ENCODE measurements at places on chromosomes 11 and 22.

- no peak for DNase-seq
Measured at GRCh38 chr11:6027501-6027900, 3.1 kb downstream of the OR56A1 start.

- DNase-seq, result no peak
Measured at GRCh38 chr11:7609521-7609920, 63.8 kb downstream of the CYB5R2 start.

GRCh38 chr22:36379593-36380361 is 8.0 kb downstream of the MYH9 start:
- no peak for DNase-seq

DNA sequence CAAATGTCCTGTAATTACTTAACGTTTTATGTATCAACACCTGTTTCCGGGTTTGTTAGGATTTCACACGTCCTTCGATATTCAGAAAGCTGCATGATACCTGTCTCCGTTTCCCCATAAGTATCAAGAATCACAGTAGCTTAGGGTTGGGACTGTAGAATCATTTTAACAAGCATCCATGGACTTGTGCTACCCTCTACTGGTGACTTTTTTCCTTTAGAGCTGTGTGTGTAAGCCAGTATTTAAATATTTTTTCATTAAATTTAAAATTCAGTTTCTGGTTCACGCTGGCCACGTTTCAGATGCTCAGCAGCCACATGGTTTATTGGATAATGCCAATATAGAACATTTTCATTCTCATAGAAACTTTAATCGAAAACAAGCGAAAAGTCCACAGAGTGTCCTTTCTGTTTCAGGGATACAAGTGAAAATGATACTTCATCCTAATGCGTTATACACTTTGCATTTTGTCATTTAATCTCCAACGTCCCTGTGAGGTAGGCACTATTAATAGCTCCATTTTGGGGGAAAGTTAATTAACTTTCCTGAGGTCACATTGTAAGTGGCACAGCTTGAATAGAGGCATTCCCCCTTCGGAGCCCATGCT is 61.5 kb upstream of the SLC25A18 start:
- no peak for DNase-seq

DNA sequence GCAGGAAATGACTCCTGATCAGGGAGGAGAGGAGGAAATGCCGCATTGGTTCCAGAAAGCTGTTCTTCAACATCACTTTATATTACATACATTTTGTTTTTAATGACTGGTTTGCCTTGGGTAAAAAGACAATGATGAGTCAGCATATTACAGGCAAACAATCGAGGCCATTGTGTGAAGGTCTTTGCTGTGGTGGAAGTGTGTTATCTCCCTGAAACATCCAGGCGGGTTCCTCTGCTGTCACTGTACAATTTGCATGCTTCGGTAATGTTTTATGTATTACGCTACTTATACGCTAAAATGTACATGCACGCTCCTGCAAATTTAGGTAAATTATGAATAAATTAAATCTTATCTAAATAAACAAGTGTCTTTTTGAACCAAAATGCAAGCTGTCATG is 161.1 kb downstream of the KIRREL3 start:
- no peak for DNase-seq

- no peak for DNase-seq
Measured at GRCh38 chr11:123286761-123287160, 91.7 kb upstream of the CLMP start.

- no peak for DNase-seq
Measured at GRCh38 chr22:39487826-39488520, 14.1 kb upstream of the MIEF1 start.

- DNase-seq, result no peak
Measured at GRCh38 chr11:43360361-43361032, 1.8 kb downstream of the TTC17 start.

DNA sequence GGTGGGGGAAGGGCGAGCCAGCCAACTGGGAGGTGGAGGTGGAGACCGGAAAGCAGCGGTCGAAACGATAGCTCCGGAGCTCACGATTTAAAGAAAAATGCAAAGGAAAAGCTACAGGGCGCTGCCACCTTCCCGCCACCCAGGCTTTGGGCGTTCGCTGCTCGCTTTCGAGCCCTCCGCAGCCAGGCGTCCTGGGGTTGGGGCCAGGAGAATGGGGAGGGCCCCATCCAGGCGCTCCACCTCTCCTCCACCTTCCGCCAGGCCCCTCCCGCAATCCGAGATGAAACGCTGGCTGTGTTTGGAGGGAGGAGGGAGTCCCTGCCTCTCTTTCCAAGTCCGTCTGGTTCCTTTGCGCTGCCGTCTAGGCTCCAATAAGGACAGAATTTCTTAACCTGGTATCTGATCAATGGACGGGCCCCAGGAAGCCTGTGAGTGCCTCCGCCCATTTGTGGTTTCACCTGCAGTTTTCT is 483 bp upstream of the ABTB2 start:
- peak; percentile 75 for DNase-seq

GRCh38 chr11:44726283-44727113 is at the start of gene TSPAN18:
TSS of gene TSPAN18 (plus strand) at chr11:44726962. CDS start at chr11:44906417, 179,455 bp downstream.
- no peak for DNase-seq

GRCh38 chr11:60069450-60069849 is 13.0 kb downstream of the MS4A3 start:
- DNase-seq, result no peak

DNA sequence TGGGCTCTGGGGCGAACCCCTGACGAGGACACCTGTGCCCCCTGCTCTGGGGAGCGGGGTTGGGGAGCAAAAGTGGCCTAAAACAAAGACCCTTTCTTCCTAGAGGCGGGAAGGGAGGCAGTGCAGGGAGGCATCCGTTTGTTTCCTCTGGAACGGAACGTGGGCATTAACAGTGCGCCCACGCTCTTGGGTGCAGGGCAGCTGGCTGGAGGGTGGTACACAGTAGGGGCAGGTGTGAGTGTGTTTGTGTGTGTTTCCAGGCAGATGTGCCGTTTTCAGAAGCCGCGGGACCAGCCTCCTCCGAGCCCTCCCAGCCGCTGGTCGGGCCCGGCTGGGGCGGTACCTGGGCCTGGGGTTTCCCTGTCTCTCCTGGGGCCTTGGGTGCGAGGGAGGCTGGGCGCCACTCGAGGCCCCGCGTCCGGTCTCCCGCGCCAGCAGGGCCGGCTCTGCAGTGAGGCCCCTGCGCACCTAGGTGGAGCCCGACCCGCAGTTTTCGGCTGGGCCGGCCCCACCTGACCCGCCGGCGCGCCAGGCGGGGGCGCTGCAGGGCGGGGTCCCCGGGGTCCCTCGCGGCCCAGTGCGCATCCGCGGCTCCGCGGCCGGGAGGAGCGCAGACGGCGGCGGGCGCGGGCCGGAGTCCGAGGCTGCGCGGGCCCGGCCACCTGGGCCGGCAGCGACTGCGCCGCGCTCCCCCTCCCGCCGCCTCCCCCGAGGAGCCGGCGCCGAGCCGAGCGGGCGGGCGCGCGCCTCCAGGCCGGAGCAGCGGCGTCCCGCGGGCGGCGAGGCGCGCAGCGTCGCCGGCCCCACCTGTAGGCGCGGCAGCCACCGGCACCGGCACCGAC is 1252.7 kb downstream of the BRD1 start:
- peak; percentile 50 for DNase-seq

- no peak for DNase-seq
Measured at GRCh38 chr11:32435511-32435941, at the start of gene WT1. TSS of gene WT1 (minus strand) at chr11:32435539.

DNA sequence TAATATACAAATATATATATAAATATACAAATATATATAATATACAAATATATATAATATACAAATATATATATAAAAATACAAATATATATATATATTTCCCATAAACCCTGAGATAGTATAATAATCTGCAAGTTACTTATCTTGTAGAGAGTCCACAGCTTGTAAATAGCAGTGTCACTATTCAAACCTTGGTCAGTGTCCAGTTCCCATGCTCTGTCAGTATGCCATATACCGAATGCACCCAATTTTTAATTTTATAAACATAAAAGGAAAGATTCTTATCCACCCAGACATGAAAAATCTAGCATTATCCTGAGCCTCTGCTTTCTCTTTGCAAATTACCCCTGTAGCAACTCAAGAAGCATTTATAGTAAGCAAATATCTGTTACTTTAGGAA is 21.6 kb upstream of the CTSC start:
- no peak for DNase-seq

DNA sequence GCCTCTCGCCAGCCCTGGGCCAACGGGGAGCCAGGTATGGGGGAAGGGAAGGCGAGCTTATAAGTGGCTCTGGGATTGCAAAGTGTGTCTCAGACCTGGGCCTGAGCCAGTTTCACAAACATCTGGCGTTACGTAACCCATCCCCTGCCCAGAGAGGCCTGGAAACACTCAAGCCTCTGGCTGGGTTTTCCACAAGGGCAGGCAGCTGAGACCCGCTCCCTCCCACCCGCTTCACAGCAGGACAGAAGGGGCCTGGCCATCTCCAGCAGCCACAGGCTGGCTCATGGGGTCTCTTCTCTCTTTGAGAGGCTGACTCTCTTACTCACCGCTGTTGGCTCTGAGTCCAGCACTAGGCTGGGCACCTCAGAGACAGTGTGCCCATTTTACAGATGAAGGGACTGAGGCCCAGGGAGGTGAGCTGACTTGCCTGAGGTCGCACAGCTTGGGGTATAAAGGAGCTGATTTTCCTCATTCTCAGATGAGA is 44.5 kb downstream of the TRIOBP start:
- DNase-seq, result no peak

DNA sequence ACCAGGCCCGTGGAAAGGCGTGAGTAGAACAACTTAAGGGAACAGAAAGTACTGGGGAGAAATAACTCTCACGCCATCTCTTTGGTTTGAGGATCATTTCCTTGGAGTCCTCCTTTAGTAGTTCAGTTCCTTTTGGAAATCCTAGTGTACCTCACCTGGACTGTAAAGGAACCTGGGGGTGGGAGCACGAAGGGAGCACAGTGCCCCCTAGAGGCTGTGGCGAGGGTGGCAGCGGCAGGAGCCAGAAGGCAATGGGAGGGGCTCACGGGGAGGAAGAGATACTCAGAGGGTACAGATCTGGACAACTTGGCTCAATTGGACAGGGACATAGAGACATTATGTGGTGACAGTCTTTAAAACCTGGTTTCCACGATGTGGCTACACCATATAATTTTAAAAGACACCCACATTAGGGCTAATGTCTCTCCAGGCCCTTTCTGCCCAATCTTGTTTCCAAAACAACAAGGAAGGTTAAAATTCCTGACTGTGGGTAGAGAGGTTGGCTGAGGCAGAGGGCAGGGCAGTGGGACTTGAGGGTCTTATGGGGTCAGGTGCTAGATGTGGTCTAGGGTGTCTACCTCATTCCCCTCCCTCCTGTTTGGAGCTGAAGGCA is 87.0 kb downstream of the CSNK2A3 start:
- DNase-seq, result no peak

GRCh38 chr11:94062360-94062759 is 41.2 kb downstream of the HEPHL1 start:
- no peak for DNase-seq

DNA sequence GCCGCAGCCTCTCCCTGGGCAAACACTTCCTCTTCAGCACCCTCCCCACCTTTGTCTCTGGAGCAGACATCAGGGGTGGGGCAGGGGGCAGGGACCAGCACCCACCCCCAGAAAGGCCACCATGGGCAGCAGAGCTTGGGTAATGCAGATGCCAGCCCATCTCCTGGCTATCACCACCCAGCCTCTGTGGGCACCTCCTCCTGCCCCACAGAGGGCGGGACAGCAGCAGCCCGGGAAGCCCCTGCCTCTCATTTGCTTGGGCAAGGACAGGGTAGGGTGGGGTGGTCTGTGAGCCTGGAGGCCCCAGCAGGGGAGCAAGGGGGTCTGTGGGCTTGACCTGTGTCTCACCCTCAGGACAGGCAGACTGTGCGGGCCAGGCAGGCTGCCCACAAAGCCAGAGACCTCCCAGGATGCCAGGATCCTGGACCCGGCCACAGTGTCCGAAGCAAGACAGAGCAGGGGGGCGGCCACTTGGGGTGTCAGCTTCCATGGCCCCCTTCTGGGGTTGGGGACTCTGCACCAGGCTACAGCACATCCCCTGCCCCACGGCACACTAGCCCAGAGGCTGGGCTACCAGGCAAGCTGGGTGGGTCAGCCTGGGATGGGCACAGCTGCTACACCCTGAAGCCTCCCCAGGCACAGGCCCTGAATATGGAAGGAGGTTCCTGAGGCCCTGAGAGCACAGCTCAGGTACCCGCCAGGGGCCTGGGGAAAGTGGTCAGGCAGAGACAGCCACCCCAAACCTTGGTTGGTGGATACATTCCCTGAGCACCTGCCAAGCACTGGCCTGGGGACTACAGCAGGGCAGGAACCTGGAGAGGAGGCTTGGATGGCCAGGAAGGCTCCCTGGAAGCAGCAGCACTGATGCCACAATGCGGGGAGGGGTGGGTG is 4.5 kb downstream of the RNH1 start:
- no peak for DNase-seq

- no peak for DNase-seq
Measured at GRCh38 chr11:33885338-33886005, 6.4 kb downstream of the LMO2 start.

DNA sequence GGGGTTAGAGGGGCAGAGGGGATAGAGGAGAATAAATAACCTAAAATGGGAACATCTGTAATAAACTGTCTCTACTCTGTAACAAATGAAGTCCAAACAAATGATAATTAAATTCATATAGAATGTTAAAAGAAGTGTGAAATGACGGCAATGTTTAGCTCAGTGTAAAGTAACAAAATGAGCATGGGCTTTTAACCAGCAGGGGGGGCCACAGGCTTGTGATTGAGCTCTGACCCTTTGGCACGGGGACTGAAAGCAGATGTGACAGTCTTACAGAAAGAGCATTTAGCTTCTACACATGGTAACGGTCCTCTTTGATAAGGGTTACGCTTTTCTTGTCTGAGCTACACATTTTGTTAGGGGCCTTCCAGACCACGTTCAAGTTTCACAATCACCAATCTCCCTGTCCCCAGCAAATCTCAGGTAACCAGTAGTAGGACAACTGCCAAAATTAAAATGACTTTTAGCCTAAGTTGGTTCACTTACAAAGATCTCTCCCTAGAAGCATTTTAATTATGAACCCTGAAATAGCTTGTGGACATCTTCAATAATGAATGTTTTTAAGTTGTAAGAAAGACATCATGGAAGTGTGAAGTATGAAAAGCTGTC is 262.5 kb downstream of the DCDC1 start:
- DNase-seq, result peak; percentile 2

DNA sequence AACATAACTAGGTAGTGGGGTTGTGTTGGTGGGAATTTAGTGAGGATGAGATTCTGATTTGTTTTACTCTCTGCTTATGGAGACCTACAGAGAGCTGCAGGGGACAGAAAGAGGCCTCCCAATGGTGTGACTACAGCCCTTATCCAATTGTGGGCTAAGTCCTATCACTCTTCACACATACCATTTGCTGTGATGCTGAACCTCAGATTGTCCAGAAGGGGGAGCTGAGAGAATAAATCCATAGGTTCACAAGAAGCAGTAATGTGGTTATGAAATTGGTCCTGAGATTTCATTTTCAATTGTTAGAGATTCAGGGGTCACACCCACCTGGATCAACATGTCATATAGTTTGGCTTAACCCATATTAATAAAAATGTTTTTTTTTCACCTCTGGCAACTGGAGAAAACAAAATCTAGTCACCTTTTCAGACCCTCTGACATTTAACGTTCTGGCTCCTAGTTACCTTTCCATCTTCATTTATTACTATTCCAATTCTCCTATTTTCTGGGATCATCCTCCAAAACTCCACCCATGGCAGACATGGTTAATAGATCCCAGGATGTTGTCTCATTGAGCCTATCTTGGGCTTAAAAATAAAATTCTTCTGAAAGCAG is 53.3 kb upstream of the PTPN5 start:
- DNase-seq, result no peak

- no peak for DNase-seq
Measured at GRCh38 chr11:44528103-44528502, 37.4 kb upstream of the CD82 start.

GRCh38 chr22:20793748-20794649 is 20.1 kb downstream of the SERPIND1 start:
- no peak for DNase-seq
